Chondrocyte (in vitro differentiated cells): ENCODE measurements at places on chromosomes 6 and 20. TPM values are rescaled to one million over a fixed set of nuclear protein-coding genes. Genes with fewer than 3 reads are reported as not detected.

DNA sequence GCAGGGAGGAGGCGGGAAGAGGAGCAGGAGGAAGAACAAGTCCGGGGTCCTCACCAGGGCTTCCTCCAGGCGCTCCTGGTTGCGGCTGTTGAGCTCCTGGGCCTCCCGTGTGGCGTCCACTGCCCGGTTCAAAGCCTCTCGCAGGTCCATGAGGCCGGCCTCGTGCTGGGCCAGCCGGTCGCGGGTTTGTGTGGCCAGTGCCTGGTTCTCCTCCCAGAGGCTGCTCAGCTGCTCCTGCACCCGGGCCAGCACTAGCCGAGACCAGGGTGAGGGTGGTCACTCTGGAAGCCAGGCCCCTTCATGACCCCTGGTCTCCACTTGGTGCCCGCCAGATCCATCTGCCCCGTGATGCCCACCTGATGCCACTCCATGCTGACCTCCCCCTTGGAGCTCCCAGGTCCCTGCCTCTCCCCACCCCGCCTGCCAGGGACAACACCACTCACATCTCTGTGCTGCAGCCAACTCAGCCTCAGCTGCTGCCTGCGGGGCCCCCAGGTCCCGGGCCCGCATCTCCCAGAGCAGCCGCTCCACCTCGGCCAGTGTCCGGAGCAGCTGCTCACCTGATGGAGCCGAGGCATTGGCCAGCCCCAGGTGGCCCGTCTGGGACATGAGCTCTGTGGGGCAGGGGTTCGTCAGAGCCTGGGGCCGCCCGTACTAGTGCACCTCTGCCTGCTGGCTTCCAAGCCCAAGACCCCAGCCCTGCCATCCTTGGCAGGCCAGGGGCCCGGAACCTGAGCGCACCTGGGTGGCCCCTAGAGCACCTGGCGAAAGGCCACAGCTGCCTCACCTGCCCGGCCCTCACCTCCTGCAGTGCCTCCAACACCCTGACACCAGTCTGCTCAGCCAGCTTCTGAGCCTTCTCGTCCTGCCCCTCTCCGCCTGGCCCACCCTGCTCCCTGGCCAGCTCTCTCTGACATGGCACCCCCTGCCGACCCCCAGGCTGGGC is 15.9 kb downstream of the ADRM1 start:
- no peak for DNase-seq

GRCh38 chr20:52963131-52963530 is 9.0 kb upstream of the TSHZ2 start:
- no peak for DNase-seq

GRCh38 chr20:2145376-2145775 is 43.7 kb downstream of the STK35 start:
- DNase-seq, result no peak

DNA sequence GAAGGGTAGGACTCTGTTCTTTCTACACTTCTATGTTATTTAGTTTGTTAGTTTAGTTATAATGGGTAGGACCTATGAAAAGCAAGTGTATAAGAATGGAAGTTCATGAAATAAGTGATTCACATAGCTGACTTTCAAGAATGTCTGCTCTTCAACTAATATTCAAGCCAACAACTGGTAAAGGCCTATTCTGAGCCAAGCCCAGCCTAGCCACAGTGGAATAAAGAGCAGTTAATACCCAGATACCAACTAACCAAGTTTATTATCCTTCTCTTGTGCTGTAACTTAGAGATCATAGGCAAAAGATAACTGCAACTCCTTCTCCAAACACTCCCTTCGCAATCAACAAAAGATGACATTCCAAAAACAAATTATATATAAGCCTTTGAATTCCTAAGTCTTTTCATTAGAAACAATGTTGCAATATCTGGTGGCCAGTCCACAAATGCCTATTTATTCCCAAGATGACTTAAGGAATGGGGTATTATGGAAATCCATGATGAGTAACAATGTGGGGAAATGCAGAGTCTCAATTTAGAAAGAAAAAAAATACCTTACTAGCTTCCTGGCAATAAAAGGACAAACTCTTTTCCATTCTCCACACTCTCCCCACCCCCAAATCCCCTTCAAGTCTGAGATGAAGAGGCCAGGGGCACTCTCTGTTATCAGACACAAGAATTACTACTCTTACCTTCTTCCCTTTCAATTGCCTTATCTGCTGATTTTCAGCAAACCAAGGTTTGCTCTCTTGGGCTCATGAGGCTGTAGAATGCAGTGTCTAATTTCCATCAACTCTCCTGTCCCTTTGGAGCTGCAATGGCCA is 27.4 kb downstream of the BTBD9 start:
- no peak for DNase-seq

DNA sequence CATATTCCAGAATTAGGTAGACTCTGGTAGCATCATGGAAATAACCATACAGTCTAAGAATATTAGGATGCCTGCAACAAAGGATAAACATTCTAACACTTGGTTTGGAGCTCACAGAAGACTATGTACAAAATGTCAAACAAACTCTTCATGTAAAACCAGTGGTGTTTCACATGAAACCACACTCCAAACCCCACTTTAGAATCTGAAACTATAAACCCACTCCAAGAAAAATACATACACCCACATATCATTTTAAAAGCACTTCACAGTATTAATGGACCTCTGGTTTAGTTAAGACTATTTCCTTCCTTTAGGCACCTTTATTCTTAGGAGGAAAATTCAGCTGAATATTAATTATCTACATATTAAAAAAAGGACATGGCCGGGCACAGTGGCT is 10.5 kb downstream of the AURKA start:
- no peak for DNase-seq

- no peak for DNase-seq
These were observed 1309.0 kb downstream of the EPHA7 start for GRCh38 chr6:92110403-92110802.

The MAPK13 gene
- total RNA-seq, result 0.48 to 1.0 TPM (median 0.97 TPM) in 3 replicates

The RUNX2 gene
- total RNA-seq, result 12.2 to 20.4 TPM (median 14.0 TPM) in 3 replicates
